GM12878 (cell line): ENCODE measurements at places on chromosomes 3 and 15.

- no peak for DNase-seq
- no peaks in the 10 kb centered on the region for H3K27me3 ChIP-seq
- H3K27ac ChIP-seq, result peak overlapping the region; percentile 88
- H3K4me1 ChIP-seq, result no peaks in the 10 kb centered on the region
- H3K4me3 ChIP-seq, result peak overlapping the region; percentile 70
These were observed 5.0 kb downstream of the BCL2A1 start for GRCh38 chr15:79965846-79966630.

- H3K4me1 ChIP-seq, result peaks cover 13% of the 10 kb centered on the region
- no peak overlapping the region for H3K4me3 ChIP-seq
These were observed 23.5 kb downstream of the CIAO2A start for GRCh38 chr15:64070106-64070505.

- H3K4me3 ChIP-seq, result no peak overlapping the region
- H3K4me1 ChIP-seq, result no peaks in the 10 kb centered on the region
- no peak for DNase-seq
- no peaks in the 10 kb centered on the region for H3K36me3 ChIP-seq
- peaks cover 57% of the 10 kb centered on the region for H3K27me3 ChIP-seq
These were observed 6.8 kb downstream of the SOX14 start for GRCh38 chr3:137770835-137771399.

DNA sequence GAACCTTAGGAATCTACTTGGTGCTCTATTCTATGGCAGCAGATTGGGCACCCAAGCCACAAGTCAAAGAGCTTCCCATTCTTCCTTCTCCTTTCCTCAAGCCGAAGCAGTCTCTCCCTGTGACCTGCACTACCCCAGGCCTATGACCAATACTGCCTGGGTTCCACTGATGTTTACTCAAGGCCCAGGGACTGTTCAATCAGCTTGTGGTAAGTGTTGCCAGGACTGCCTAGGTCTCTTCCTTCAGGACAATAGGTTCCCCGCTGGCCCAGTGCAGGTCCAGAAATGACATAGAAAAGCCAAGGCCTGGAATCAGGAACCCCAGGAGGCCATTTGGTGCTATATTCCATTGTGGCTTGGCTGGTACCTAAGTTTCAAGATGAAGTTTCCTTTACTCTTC lies 397.9 kb downstream of the ZIC4 start:
- H3K36me3 ChIP-seq, result no peaks in the 10 kb centered on the region
- H3K4me1 ChIP-seq, result no peaks in the 10 kb centered on the region
- no peaks in the 10 kb centered on the region for H3K27me3 ChIP-seq
